GM19239 (cell line): ENCODE measurements at places on chromosomes 7 and 10.
A peak's percentile ranks its signal among the peaks of the same experiment; 100 is the strongest.

DNA sequence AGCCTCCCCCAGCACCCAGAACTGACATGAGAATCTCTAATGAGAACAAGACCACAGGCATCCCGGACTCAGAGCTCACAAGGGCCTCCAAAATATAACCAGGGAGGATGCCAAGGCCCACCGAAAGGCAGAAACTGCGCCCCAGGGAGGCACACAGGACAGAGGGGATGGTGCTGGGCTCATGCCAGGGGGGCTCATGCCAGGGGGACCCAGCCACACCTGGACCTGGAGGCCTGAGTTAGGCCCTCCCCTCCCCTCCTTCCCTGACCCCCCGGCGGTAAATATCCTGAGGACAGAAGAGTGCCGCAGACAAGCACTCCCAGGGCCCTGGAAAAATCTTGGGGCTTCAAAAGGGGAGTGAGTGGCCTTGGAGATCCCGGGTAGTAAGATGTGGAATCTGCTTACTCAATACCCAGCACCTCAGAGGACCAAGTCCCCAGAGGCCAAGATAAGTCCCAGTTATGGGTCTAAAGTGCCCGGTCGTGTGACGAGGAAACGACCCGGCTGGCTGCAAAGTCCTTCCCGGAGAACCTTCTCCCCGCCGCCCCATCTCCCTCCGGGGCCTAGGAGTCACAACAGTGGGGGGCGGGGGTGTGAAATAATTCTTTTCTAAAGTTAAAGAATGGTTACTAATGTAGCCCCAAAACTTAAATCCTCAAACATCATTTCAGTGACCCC is 11.9 kb downstream of the PDGFA start:
- no peak for DNase-seq

GRCh38 chr7:151719031-151719896 is 157.7 kb downstream of the PRKAG2 start:
- DNase-seq, result no peak

DNA sequence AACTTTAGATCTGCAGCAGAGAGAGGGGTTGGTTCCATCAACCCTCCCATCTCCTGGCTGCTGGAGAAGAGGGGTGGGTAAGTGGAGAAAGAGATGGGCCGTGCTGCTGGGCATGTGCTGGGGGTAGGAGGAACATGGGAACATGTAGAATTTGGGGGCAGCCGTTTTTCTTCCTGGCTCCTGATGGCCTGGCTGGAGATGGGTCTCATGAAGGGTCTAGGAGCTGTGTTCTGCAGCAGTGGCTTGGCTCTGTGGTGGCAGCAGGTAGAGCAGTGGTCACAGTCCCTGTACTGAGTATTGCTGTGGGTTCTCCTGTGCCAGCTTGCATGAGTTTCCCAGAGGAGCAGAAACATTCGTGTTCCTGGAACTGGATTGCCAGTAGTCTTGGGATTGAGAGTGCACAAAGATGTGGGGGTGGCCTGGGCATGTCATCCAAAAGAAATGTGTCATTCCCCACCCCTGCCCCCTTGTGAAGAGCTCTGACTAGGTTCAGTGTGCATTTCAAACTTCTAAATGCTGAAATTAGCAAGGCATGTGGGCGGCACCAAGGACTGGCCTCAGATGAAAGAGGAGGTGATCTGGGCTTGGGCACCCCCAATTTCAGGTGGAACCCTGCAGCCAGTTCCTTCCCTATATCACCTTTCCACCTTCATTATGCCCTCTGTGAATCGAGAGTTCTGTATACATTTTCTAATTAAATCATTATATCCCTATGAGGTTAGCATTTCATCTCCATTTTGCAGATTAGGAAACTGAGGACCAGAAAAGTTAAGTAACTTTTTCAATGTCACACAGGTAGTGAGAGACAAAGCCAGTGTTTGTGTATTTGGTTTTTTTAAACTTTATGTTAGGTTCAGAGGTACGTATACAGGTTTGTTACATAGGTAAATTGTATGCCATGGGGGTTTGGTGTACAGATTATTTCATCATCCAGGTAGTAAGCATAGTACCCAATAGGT is 2.1 kb downstream of the CHST3 start:
- DNase-seq, result no peak

GRCh38 chr7:106774213-106774767 is 90.8 kb upstream of the PIK3CG start:
- no peak for DNase-seq

- DNase-seq, result no peak
Measured at GRCh38 chr7:19294619-19295018, 149.4 kb upstream of the FERD3L start.

- peak; percentile 28 for DNase-seq
Measured at GRCh38 chr7:143003393-143004051, 23.4 kb downstream of the OR9A2 start.

DNA sequence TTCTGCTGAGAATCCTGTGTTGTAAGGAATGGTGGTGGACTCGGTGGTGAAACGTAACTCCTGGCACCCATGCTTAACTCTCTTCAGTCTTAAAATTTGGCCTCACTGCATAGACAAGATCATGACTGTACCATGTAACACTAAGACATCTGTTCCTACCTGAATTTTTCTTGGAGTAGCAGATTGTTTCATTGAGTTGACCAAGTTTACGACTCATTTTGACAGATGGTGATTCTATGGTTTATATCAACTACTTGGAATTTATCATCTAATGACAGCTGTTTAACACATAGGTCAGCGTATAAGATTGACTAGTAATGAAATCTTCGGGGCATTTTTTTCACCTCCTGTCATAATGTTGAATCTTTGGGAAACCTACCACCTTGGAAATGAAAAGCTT is 184.2 kb downstream of the CELF2 start:
- DNase-seq, result no peak

GRCh38 chr7:33040803-33041516 is 21.6 kb downstream of the NT5C3A start:
- DNase-seq, result peak; percentile 32

GRCh38 chr10:11279314-11279713 is 261.6 kb downstream of the CELF2 start:
- DNase-seq, result no peak

- DNase-seq, result no peak
Measured at GRCh38 chr10:133162178-133162909, 2.3 kb downstream of the KNDC1 start.

DNA sequence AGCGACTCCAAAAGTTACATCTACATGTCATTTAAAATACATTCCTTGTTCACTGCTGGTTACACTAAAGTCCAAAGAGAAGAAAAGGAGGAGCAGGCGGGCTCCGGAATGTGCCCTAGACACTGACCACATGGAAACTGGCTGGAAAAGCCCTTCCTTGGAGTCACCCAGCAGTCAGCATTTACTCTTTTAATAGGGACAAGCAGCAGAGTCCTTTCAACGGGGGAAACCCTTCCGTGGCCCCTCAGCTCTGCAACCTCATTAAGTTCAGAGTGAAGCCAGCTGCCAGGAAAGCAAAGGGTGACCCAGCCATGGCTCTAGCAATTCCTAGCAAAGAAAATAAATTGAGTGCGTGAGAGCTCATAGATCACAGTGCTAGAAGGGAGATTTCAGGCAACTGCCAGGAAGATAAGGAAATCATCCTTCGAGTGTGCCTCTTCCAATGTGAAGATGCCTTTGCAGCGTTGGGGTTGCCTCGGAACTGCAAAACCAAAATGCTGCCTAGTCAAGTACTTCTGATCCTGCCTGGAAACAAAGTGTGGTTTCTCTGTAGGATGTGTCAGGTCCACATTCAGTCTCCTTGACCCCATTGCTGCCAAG is 101.6 kb downstream of the SORBS1 start:
- DNase-seq, result no peak

GRCh38 chr10:72260976-72261783 is 12.5 kb upstream of the DDIT4 start:
- no peak for DNase-seq

GRCh38 chr7:103504505-103505135 is 58.6 kb upstream of the SLC26A5 start:
- no peak for DNase-seq

DNA sequence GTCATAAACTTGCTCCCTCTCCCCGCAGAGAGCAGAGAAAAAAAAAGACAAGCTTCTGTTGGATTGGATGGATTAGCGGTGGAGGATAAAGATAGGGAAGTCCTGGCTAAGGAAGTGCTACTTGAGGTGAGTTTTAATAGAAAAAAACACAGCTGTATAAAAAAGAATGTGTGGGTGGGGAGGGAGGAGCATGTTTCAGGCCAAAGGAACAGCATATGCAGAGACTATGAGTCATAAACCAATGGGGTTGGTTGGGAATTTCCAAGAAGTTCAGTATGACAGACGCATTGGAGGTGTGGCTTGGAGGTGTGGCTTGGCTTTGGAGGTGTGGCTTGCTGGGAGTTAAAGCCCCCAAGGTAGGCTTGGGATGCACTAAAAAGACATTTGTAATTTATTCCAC is 103.0 kb upstream of the LSM8 start:
- DNase-seq, result no peak

GRCh38 chr7:44197474-44197873 is 3.3 kb upstream of the YKT6 start:
- DNase-seq, result no peak

- no peak for DNase-seq
Measured at GRCh38 chr7:4297918-4298219, 384.2 kb upstream of the FOXK1 start.

- DNase-seq, result no peak
Measured at GRCh38 chr7:19558527-19558926, 150.3 kb downstream of the POLR1F start.

GRCh38 chr10:101301111-101301731 is 52.7 kb upstream of the BTRC start:
- no peak for DNase-seq

DNA sequence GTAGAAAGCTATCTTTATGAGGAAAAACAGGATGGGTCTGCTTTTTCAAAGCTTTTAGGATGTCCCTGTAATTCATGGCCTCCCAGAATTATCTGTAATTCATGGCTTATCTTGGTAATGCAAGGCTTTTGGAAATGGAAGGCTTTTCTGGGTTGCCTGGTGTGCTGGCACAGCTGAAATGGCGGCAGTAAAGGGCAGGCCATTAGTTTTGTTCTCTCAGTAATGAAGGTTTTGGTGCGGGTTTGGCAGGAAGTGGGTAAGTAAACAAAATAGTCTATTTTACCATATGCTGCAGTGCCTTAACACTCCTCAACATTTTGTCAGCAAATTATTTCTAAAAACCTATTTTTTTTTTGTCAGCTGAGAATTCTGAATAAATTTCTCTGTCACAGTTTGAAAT is 69.3 kb downstream of the LRGUK start:
- DNase-seq, result no peak

GRCh38 chr7:90896458-90896857 is 300.3 kb downstream of the CDK14 start:
- no peak for DNase-seq

GRCh38 chr10:101121654-101122031 is 9.5 kb upstream of the TLX1 start:
- no peak for DNase-seq

GRCh38 chr7:129642871-129643549 is 31.5 kb downstream of the NRF1 start:
- no peak for DNase-seq

- no peak for DNase-seq
Measured at GRCh38 chr7:506921-507622, 12.6 kb downstream of the PDGFA start.

GRCh38 chr7:7799138-7799537 is 80.7 kb upstream of the RPA3 start:
- no peak for DNase-seq

GRCh38 chr10:71981015-71981875 is 17.1 kb downstream of the CHST3 start:
- no peak for DNase-seq

DNA sequence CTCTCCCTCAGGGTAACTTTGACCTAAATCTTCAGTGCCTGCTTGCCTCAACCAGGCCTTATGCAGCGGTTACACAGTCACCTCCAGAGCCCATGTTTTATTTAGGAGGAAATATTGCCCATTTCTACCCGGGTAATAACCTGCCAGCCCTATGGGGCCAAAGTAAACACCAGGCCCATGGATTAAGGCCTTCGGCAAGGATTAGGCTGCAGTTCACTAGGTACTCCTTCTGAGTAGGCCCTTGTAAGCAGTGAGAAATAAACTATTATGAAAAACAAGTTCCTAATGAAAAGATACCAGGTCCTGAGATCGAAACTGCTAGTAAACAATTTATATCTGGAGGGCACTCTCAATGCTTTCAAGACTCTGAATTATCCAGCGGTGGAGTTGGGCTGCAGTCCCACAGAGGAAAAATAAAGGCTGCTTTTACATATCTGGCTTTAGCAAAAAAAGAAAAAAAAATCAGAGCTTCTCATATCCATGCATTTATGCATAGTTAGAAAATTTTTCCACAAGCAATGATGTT is 3.7 kb upstream of the HOXA10 start:
- DNase-seq, result no peak

DNA sequence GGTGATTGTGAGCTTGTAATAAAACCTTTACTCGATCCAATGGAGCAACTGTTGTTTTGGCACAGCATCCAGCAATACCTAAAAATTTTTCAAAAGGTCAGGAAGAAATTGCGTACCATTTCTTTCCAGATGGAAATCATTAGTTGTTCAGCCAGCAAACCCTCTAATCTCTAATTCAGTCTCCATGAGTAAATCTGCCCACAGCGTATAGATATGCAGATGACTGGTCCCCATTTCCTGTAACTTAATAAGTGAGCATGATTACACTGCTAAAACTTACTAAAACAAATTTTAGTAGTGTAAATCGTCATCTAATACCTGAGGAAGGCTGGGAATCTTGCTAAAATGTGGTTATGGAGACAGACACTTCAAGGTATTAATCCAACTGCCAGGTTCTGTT is 10.6 kb downstream of the SLC25A16 start:
- no peak for DNase-seq

- DNase-seq, result no peak
Measured at GRCh38 chr10:22301193-22301592, 15.0 kb upstream of the COMMD3 start.

- no peak for DNase-seq
Measured at GRCh38 chr7:31885171-31885570, 185.0 kb downstream of the PDE1C start.

GRCh38 chr10:83289373-83289772 is 849.9 kb upstream of the GHITM start:
- no peak for DNase-seq
